Astrocyte (in vitro differentiated cells and primary cell): ENCODE measurements at places on chromosomes 16 and 17. TPM values are rescaled to one million over a fixed set of nuclear protein-coding genes. Genes with fewer than 3 reads are reported as not detected.

The CACNG5 gene
- total RNA-seq, result not detected in 2 replicates

The C16orf89 gene
- not detected in 2 replicates for total RNA-seq

DNA sequence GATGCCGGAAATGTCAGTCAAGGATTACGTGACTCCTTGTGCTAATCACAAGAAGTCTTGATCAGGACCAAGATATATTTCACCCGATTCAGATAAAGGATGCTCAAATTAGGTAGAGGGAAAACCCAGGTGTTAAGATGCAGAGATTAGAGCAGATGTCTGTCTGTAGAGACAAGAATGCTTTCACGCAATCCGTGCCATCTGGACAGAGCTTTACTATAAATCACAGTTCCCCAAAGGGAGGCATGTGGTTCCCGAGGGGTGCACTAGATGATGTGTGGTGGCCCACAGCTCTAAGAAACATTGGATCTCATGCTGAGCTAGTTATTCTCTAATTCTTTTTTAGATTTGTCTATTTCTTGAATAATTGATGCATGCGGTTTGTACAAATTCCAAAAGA, 9.8 kb upstream of the MAP3K14 start:
- DNase-seq, result no peak

GRCh38 chr16:83955218-83956130, 2.4 kb downstream of the OSGIN1 start:
- peak; percentile 36 for DNase-seq

- no peak for DNase-seq
Observed at GRCh38 chr16:53069772-53070171, 15.0 kb downstream of the CHD9 start.

DNA sequence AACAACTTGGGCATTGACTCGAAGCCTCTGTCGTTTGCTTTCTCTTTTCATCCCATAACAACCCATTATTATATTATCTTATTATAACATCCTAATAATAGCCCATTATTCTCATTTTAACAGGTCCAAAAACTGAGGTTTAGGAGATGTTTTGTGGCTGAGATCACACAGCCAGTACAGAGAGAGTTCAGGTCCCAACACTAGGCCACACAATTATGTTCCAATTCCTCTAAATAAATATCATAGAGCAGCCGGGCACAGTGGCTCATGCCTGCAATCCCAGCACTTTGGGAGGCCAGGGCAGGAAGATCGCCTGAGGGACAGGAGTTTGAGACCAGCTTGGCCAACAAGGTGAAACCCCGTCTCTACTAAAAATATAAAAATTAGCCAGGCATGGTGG, 40.3 kb upstream of the KIFC3 start:
- DNase-seq, result no peak

GRCh38 chr17:78484271-78485246, 92.6 kb downstream of the DNAH17 start:
- no peak for DNase-seq

DNA sequence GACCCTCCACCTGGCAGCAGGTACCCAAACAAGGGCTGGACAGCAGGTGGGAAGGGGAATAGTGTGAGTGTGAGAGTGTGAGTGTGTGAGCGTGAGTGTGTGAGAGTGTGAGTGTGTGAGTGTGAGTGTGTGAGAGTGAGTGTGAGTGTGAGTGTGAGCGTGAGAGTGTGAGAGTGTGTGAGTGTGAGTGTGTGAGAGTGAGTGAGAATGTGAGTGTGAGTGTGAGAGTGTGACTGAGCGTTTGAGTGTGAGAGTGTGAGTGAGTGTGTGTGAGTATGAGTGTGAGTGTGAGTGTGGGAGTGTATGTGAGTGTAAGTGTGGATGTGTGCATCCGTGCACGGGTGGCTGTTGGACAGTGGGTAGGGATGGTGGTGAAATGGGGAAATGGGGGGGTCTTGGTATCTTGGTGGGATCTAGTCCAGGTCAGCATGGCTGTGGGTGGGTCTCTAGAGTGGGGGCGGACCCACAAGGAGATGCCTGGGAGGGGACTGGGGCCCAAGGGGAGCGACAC, 408 bp downstream of the ADGRG1 start:
- DNase-seq, result no peak
